ENCODE measurements at places on chromosomes 1 and 21. TPM values are rescaled to one million over a fixed set of nuclear protein-coding genes. Genes with fewer than 3 reads are reported as not detected.

GRCh38 chr21:15050568-15051377 is 14.0 kb downstream of the NRIP1 start:
- no peaks in the 10 kb centered on the region for H3K36me3 ChIP-seq
- H3K4me1 ChIP-seq = peaks cover 6% of the 10 kb centered on the region
- H3K4me3 ChIP-seq = no peak overlapping the region
- no peaks in the 10 kb centered on the region for H3K27me3 ChIP-seq
- no peak overlapping the region for H3K27ac ChIP-seq

GRCh38 chr1:47849591-47850261 is 147.5 kb downstream of the TRABD2B start:
- no peaks in the 10 kb centered on the region for H3K27me3 ChIP-seq
- H3K27ac ChIP-seq = no peak overlapping the region
- H3K36me3 ChIP-seq = no peaks in the 10 kb centered on the region
- DNase-seq = no peak
- H3K4me3 ChIP-seq = no peak overlapping the region
- H3K4me1 ChIP-seq = peaks cover 10% of the 10 kb centered on the region

DNA sequence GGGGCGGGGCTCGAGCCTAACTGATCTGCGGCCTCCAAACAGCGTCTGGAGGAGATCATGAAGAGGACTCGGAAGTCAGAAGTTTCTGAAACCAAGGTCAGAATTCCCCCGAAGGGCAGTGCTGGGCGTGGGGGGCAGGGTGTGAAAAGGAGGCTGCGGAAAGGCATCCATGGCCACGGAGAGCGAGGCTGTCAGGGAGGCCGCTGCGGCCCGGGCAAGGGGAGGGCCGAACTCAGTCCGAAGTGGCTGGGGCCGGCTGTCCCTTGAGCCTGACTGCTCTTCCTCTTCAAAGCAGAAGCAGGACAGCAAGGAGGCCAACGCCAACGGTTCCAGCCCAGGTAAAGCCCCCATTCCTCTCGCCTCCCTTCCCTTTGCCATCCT is 23.2 kb downstream of the MAP7D1 start:
- no peak overlapping the region for H3K27ac ChIP-seq
- H3K27me3 ChIP-seq = no peaks in the 10 kb centered on the region
- peaks cover 10% of the 10 kb centered on the region for H3K4me1 ChIP-seq
- H3K36me3 ChIP-seq = no peaks in the 10 kb centered on the region
- no peak for DNase-seq
- H3K4me3 ChIP-seq = peak overlapping the region; percentile 39

DNA sequence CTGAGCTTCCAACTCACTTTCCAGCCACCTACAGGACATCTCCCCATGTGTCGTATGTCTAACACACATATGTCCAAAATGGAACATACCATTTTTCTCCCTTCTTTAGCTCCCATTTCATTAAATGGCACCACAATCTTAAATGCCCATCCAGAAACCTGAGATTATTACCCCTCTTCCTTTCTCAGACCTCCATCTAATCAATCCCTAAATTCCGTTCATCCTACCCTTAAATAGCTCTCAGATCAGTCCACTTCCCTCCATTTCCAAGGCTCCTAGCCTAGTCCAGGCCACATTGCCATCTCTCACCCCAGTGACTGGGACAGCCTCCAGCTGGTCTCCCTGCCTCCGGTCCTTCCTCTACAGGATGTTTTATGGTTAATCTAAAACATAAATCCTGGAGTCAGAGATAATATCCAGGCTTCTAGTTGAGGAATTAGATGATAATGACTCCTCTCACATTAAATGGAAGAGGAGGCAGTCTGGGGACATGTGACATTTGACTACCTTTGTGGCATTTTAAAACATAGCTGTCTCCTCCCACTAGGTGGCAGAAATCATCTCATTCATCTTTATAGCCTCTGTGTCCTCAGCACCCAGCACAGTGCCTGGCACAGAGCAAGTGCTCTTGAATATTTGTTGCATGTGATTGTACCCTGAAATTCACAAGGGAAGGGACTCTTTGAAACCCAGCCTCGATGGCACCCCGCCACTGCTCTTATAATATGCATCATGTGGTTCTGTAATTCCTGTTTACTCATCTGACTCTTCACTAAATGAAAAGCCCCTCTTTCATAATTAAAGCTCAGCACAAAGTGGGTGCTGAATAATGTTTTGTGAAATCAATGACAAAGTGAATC is 102.3 kb downstream of the TMEM53 start:
- no peak for DNase-seq
- no peaks in the 10 kb centered on the region for H3K36me3 ChIP-seq
- H3K27me3 ChIP-seq = no peaks in the 10 kb centered on the region

GRCh38 chr1:54045496-54045895 is 7.5 kb downstream of the TMEM59 start:
- H3K4me1 ChIP-seq = peaks cover 18% of the 10 kb centered on the region
- H3K27ac ChIP-seq = no peak overlapping the region
- no peak overlapping the region for H3K4me3 ChIP-seq
- no peaks in the 10 kb centered on the region for H3K36me3 ChIP-seq
- no peaks in the 10 kb centered on the region for H3K27me3 ChIP-seq

The GUCA2B gene
- total RNA-seq = not detected

The HTR6 gene
- 0.68 TPM for total RNA-seq

The F3 gene
- total RNA-seq = 111 TPM

The CHRNB2 gene
- total RNA-seq = 1.2 TPM

The RHD gene
- 0.47 TPM for total RNA-seq
